PC-3 (cell line): ENCODE measurements at places on chromosomes 2 and 18. TPM values are rescaled to one million over a fixed set of nuclear protein-coding genes. Genes with fewer than 3 reads are reported as not detected.
A peak's percentile ranks its signal among the peaks of the same experiment; 100 is the strongest.

DNA sequence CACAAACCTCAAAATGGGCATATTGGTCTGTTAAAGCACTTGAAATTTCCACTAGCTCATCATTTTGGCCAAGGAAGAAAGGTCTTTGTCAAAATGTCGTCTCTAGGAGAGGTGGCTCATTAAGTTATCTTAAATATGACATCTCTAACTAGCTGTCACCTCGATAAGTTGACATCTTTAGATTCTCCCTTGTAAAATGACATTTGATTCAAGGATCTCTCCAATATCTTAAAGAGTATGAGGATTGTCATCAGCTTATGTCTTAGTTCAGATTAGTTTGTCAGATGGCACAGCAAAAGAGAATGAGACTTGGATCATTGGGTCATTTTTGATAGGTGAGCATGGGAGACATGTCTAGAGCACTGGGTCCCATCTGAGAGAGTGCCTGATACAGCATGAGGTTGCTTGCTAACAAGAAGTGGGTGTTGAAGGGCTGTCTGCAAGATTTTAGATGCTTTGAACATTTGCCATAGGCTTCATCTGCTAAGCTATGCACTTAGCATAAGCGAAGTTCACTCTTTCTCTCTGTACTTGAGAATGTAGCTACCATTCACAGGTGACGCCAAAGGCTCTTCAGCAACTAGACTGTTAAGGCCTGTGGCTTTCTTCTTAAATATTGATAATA lies 12.9 kb downstream of the PTPRM start:
- peaks cover 39% of the 10 kb centered on the region for H3K4me1 ChIP-seq
- no peak for DNase-seq
- H3K4me3 ChIP-seq, result no peak overlapping the region
- no peaks in the 10 kb centered on the region for H3K27me3 ChIP-seq
- H3K36me3 ChIP-seq, result no peaks in the 10 kb centered on the region
- H3K27ac ChIP-seq, result no peak overlapping the region

- H3K4me1 ChIP-seq, result peaks cover 5% of the 10 kb centered on the region; the same call in 1 of the 2 replicates
- H3K27ac ChIP-seq, result no peak overlapping the region
Observed at GRCh38 chr2:10004836-10005235, 38.5 kb upstream of the KLF11 start.

DNA sequence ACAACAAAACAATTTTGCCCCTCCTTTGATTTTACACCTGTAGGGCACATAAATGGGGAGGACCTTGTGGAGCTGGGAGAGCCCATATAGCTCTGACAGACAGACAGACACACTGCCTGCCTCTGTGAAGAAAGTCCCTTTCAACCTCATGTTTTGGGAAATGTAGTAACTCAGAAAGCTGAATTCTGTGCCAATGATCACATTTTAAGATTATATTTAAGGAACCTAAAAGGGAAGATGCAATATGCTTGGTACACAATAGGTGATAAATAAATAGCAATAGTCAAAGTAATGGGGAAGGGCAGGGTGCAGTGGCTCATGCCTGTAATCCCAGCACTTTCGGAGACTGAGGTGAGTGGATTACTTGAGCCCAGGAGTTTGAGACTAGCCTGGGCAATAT lies 446.4 kb upstream of the ID2 start:
- H3K4me3 ChIP-seq, result no peak overlapping the region
- H3K36me3 ChIP-seq, result no peaks in the 10 kb centered on the region
- DNase-seq, result no peak
- H3K27me3 ChIP-seq, result no peaks in the 10 kb centered on the region
- no peaks in the 10 kb centered on the region for H3K4me1 ChIP-seq

DNA sequence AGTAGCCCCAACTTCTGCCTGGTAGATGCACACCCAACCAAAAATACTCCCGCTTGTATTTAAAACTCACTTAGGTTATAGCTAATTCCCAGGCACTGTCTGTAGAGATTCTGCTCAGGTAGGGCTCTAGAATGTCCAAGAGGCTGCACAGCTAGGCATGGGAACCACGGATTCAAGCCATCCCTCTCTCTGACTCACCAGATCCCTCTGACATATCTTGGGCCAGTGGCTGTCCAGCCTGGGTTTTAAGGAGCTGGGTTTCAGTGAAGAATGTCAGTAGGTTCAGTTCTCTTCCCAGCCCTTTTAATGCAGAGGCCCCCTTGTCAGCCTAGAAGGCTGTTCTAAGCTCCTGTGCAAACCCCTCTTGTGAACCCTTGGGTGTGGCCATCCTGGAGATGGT lies 15.9 kb upstream of the IL1R1 start:
- no peak for DNase-seq
- H3K27ac ChIP-seq, result peak overlapping the region; percentile 66; the same call in 1 of the 2 replicates
- no peaks in the 10 kb centered on the region for H3K27me3 ChIP-seq
- no peak overlapping the region for H3K4me3 ChIP-seq
- H3K36me3 ChIP-seq, result no peaks in the 10 kb centered on the region

- H3K27ac ChIP-seq, result no peak overlapping the region
- no peaks in the 10 kb centered on the region for H3K27me3 ChIP-seq
- H3K36me3 ChIP-seq, result no peaks in the 10 kb centered on the region
- no peak overlapping the region for H3K4me3 ChIP-seq
Observed at GRCh38 chr2:120432976-120433815, 87.3 kb downstream of the INHBB start.

GRCh38 chr18:60350941-60351340 lies 21.6 kb downstream of the MC4R start:
- H3K36me3 ChIP-seq, result no peaks in the 10 kb centered on the region
- H3K4me1 ChIP-seq, result peaks cover 16% of the 10 kb centered on the region; the same call in 1 of the 2 replicates
- no peak overlapping the region for H3K4me3 ChIP-seq
- peak; percentile 41 for DNase-seq

DNA sequence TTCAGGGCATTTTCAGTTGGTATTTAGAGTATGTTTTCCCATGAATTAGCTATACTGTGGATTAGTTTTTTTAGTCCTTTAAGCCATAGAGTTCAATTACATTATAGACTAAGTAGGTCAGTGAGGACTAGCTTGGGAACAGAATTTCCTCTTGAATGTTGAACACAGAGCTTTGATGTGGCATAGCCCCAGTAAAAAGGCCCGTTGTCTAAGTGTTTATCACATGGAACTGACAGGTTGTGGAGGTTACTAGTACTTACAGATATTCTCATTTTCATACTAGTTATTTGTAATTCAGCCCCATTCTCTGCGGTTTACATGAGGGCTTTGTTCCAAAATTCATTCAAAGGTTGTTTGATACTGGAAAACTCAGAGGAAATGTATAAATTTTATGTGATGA lies 6.2 kb downstream of the INSIG2 start:
- no peak overlapping the region for H3K4me3 ChIP-seq
- peaks cover 15% of the 10 kb centered on the region for H3K4me1 ChIP-seq
- no peak for DNase-seq
- H3K27ac ChIP-seq, result no peak overlapping the region
- no peaks in the 10 kb centered on the region for H3K27me3 ChIP-seq

The ZSWIM2 gene
- not detected in 2 replicates for total RNA-seq

The TLX2 gene
- 3.1 and 3.4 TPM in 2 replicates for total RNA-seq

The SPC25 gene
- 11.1 and 19.9 TPM in 2 replicates for total RNA-seq

GRCh38 chr2:109375131-109375561 lies 238.6 kb downstream of the SEPTIN10 start:
- H3K4me1 ChIP-seq, result peaks cover 11% of the 10 kb centered on the region
- no peaks in the 10 kb centered on the region for H3K27me3 ChIP-seq
- DNase-seq, result no peak

The CAPN14 gene
- 0.35 TPM in 1 of 2 replicates, not detected in the other for total RNA-seq

The CDH19 gene
- 0.11 TPM in 1 of 2 replicates, not detected in the other for total RNA-seq

The VPS4B gene
- 44.7 and 50.3 TPM in 2 replicates for total RNA-seq

GRCh38 chr2:158486150-158486969 lies 29.6 kb downstream of the PKP4 start:
- no peak for DNase-seq
- peaks cover 17% of the 10 kb centered on the region for H3K4me1 ChIP-seq
- H3K36me3 ChIP-seq, result no peaks in the 10 kb centered on the region
- H3K27ac ChIP-seq, result peak overlapping the region; percentile 15; the same call in 1 of the 2 replicates
- no peak overlapping the region for H3K4me3 ChIP-seq

The GCG gene
- total RNA-seq, result not detected in 2 replicates

The CHST9 gene
- not detected in 2 replicates for total RNA-seq

DNA sequence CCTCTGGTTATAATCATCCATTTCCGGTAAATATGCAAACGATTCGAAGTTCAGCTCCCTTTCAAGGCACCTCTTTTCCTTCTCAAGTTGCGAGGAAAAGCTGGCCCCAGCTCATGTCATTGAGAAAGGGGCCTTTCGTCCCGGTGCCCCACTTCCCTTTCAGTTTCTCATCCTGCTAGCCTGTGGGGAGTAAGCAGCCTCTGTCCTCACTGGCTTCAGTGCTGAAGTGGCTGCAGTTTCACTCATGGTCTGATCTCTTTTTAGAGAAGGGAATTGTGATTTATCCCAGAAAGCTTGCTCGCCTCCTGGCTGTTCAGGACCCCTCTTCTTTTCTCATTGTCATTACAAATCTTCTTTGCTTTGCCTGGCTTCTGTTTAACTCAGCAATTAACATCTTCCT lies 207.5 kb downstream of the NR4A2 start:
- H3K27ac ChIP-seq, result no peak overlapping the region
- H3K4me3 ChIP-seq, result no peak overlapping the region
- H3K4me1 ChIP-seq, result no peaks in the 10 kb centered on the region

DNA sequence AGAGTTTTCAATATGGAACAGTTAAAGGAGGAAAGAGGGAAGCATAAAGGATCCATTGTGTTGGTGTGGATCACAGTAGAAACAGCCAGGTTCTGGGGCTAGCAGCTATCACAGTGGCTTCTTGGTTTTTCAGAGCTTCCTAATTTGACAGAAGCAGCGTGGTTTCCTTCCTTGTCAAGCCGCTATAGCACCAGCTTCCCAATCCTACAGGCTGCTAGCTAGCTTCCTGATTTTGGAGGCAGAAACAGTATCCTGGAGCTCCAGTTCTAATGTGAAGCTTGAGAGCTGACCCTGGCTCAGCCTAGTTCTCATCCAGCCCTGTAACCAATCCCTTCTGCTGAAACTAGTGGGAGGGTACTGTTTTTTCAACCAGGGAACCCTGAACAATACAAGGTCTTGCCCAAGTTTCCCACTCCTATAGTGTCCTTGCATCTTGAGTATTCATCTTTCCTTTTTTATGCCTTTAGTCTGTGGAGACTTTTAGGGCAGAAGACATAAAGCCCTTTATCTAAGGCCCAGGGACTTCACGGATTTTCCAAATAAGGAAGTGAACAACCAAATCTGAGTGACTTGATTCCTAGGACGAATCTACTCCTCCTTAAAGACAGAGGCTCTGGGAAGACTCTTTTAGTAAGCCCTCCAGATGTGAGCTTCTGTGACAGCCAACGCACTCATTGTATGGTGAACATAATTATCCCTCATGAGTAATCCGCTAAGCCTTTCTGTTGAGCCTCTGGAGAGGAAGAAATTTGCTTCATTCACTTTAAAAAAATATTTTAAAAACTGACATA lies 33.8 kb downstream of the CCDC93 start:
- peaks cover 38% of the 10 kb centered on the region for H3K4me1 ChIP-seq
- H3K27ac ChIP-seq, result peak overlapping the region; percentile 78
- peaks cover 23% of the 10 kb centered on the region for H3K36me3 ChIP-seq
- H3K27me3 ChIP-seq, result no peaks in the 10 kb centered on the region
- no peak overlapping the region for H3K4me3 ChIP-seq
- DNase-seq, result peak; percentile 6

DNA sequence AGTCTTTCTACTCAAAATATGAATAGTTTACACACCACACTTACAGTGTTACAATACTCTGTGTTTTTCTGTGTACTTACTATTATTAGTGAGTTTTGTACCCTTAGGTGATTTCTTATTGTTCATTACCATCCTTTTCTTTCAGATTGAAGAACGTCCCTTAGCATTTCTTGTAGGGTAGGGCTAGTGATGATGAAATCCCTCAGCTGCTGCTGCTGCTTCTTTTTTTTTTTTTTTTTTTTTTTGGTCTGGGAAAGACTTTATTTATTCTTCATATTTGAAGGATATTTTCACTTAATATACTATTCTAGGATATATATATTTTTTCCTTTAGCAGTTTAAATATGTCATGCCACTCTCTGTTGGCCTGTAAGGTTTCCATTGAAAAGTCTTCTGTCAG lies 29.0 kb upstream of the SERPINB2 start:
- H3K27ac ChIP-seq, result no peak overlapping the region
- H3K4me3 ChIP-seq, result no peak overlapping the region
- H3K27me3 ChIP-seq, result no peaks in the 10 kb centered on the region
- H3K4me1 ChIP-seq, result no peaks in the 10 kb centered on the region
- H3K36me3 ChIP-seq, result no peaks in the 10 kb centered on the region

The FAM237A gene
- not detected in 2 replicates for total RNA-seq

The ACKR3 gene
- total RNA-seq, result 0.86 and 3.1 TPM in 2 replicates

The CELF4 gene
- 0.40 TPM in 1 of 2 replicates, not detected in the other for total RNA-seq

The UGT1A8 gene
- 0.46 TPM in 1 of 2 replicates, not detected in the other for total RNA-seq

- H3K4me1 ChIP-seq, result peaks cover 17% of the 10 kb centered on the region
- H3K4me3 ChIP-seq, result peak overlapping the region; percentile 43; the same call in 1 of the 2 replicates
- H3K27ac ChIP-seq, result peak overlapping the region; percentile 91
- no peaks in the 10 kb centered on the region for H3K36me3 ChIP-seq
- peak; percentile 96 for DNase-seq
Observed at GRCh38 chr2:65576861-65577601, 144.6 kb upstream of the SPRED2 start.

DNA sequence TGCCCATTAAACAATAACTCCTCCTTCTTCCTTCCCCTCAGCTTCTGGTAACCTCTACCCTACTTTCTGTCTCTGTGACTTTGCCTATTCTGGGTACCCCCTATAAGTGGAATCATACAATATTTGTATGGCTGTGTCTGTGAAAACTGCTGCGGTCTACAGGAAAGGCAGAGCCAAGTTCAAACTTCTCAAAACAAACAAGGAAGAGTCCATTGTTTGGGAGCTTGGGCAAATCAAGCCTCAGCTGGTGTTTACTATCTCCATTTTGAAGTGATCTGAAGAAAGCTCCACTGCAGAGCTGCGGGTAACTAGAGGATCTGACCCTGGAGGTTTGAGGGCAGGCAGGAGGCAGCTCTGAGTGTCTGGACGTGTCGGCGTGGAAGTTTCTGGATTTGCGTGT lies 48.6 kb upstream of the DAPL1 start:
- no peaks in the 10 kb centered on the region for H3K27me3 ChIP-seq
- H3K4me1 ChIP-seq, result no peaks in the 10 kb centered on the region; the same call in 1 of the 2 replicates
- H3K27ac ChIP-seq, result no peak overlapping the region
- no peaks in the 10 kb centered on the region for H3K36me3 ChIP-seq
- no peak for DNase-seq

The NEUROD1 gene
- not detected in 2 replicates for total RNA-seq

DNA sequence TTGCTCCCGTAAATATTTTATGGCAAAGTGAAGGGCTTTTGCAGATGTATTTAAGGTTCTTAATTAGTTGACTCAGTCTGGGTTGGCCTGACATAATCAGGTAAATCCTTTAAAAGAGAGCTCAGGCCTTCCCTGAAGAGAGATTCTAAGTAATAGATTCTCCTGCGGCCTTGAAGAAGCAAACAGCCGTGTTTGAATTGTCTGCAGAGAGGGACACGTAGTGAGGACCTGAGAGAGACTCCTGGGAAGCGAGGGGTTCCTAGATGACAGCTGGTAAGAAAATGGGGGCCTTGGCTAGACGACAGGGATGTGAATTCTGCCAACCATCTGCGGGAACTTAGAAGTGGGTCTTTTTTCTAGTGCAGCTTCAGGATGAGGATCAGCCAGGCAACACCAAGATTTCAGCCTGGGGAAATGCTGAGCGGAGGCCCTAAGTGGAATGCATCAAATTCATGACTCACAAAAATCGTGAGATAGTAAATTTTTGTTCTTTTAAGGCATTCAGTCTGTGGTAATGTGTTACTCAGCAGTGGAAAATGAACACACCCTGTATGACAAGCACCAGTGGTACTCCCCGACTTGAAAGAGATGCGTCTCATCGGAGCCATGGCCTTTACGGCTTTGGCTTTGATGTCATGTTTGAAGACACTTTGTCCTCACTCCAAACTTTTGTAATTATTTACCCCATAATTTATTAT lies 62.1 kb upstream of the SMIM21 start:
- peak overlapping the region; percentile 67 for H3K27ac ChIP-seq
- H3K27me3 ChIP-seq, result 0 out of 2 replicates have a peak, but pooled peaks cover under 1% of the 10 kb centered on the region
- H3K4me1 ChIP-seq, result peaks cover 25% of the 10 kb centered on the region
- peak; percentile 91 for DNase-seq
